ENCODE measurements at places on chromosomes 2 and 18. TPM values are rescaled to one million over a fixed set of nuclear protein-coding genes. Genes with fewer than 3 reads are reported as not detected.

DNA sequence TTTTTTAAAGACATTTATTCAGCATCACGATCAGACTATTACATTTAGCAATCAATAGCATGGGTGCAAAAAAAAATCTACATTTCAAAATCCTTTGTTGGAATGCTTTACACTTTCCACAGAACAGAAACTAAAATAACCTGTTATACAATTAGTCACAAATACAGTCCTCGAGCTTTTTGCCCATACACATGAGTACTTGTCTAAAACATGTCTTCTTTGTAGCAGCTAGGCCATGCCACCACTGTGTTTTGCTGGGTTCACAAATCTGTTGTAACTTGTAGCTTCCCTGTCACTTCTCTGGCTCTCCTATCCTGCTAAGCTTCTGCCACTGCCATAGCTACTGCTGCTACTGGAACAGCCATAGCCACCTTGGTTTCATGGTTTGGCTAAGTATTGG lies 24.4 kb upstream of the ADAM23 start:
- no peak for DNase-seq

DNA sequence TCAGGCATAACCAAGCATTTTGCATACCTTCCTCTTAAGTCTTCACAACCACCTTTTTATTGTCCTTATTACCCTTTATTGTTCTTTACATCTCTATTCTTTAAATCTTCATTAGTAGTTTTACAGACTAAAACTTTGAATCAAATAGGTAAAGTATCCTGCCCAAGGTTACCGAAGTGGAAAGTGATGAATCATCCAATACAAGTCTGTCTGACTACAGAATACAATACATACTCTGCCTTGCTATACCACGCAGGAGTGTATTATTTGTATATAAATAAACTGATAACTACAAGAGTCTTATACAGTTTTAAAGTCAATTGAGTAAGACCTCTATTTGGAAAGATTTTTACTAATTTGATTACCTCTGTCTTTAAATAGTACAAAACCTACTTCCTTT lies 196.0 kb downstream of the ZEB2 start:
- no peak for DNase-seq

- DNase-seq: no peak
These were observed 747.3 kb downstream of the ADCYAP1 start for GRCh38 chr18:1652018-1652417.

GRCh38 chr2:205903549-205904129 lies 182.3 kb downstream of the INO80D start:
- no peak for DNase-seq

DNA sequence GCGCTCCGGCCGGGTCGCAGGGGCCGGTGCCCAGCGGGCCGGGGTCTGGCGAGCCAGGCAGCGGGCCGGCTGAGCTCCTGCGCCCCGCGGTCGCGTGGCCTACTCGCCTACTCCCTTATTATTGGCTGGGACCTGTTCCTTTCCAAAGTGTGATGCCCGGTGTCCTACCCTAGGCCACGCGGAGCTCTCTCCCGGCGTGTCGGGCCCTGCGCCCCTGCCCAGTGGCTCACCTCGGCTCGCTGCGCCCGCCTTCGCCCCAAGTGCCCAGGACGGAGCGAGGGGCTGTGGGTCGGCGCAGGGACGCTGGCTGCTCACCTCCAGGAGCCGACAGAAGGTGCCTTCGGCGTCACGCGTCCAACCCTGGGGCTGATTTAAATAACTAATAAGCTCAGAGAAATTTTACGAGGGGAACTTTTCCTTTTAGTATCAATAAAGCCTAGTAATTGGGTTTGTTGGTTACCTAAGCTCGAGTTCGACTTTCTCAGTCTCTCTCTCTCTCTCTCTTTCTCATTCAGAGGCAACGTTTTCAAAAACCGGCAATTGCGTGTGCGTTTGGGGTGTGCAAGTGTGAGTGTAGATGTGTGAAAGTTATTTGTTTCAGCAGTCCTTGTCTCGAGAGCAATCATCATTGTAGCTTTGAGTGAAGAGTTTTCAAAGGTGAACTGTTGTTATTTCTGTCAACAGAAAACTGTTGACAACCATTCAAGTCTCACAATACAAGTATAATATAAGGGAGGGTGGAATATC lies 7.0 kb upstream of the SATB2 start:
- DNase-seq: no peak

DNA sequence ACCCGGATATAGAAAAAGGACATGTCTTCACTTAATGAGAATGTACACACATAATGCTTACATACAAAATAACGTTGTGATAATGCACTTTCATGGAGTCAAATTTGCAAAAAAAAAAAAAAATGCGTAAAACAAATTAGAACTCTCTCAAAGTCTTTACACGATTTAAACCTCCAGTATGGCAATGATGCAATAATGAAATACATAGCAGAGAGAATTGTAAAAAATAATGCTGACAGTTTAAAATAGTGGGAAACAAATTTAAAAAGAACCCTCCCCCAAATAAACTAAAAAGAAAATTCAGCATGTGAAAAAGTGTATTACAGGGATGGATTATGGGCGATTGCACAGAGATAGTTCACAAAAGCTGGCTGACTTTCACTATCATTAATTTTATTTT lies 46.6 kb upstream of the FHL2 start:
- no peak for DNase-seq

- no peak for DNase-seq
These were observed 26.6 kb upstream of the IHH start for GRCh38 chr2:219087361-219087760.

DNA sequence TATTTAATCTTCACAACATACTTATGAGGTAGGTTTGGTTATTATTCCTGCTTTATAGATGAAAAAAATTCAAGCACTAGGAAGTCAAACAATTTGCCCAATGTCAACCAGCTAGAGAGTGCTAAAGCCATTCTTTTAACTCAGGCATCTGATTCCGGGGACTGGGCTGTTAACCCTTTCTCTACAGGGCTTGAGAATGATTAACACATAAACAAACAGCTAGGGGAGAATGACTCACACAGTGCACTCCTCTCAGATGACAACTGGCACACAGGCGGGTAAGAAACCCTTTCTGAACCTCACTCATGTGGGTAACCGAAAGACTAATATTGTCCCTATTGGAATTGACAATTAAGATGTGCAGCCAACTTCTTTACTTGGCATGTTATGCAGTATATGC lies 86.3 kb upstream of the FSHR start:
- no peak for DNase-seq

GRCh38 chr18:23932385-23933067 lies 82.0 kb upstream of the TTC39C start:
- no peak for DNase-seq

GRCh38 chr2:140061240-140061639 lies 1281.0 kb upstream of the NXPH2 start:
- DNase-seq: no peak

- peak; percentile 63 for DNase-seq
These were observed 16.5 kb upstream of the TGFA start for GRCh38 chr2:70570041-70570661.

- no peak for DNase-seq
These were observed 258.9 kb upstream of the TRIB2 start for GRCh38 chr2:12457831-12458230.

DNA sequence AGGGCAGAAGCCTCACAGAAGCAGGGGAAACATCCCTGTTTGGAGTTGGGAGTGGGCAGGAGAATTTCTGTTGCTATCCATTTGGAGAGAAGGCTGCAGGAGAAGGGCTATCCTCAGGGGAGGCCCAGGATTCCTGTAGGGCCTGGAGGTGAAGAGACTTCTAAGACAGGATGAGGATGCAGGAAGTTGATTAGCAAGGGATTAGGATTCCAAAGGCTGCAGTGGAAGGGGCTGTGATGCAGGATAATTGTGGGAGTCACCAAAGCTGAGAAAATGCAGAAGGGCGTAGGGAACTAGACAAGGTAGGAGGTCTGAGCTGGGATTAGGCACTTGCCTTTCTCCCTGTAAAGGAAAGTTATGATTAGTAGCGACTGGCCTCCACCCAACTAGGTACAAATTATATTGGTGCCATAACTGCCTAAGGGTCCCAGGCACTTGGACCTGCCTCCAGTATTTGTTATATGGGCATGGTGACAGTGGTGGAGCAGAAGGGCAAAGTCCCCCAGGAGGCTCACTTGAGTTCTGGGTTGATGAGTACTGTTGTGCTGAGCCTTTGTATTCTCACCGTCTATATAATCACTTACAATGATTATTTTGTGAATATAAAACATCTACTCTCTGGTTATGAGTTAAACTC lies 96.4 kb upstream of the MSTN start:
- DNase-seq: no peak

DNA sequence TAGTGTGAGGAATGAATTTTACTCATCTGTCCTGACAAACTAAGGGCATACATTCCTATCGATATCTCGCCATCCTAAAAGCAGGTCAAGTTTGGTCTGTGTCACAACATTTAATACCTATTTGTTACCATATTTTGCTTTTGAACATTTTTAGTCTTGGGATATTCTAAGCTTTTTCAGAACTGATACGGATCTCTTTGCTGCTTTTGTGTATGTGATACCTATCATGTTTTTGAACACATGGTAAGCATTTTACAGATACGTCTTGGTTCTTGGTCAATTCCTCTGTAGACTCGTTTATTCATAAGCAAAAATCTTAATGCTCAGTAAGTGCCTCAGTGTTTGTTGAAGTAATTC lies 592 bp downstream of the ZNF397 start:
- no peak for DNase-seq

DNA sequence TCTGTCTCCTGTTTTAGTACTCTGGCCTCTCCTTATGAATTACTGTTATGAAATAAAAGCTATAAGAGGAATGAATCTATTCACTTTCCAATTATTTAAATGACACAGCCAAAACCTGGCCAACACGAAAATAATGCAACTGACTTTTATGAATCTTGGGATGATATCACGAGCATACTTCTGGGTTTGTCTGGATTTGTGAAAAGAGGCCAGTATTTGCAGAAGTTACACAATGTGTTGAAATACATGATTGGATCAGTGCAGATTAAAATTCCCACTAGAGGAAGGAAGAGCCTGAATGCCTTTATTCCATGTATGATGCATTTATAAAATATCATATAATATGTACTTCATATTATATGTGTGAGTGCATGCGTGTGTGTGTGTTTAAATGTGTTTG lies 418.2 kb downstream of the GRB14 start:
- no peak for DNase-seq

DNA sequence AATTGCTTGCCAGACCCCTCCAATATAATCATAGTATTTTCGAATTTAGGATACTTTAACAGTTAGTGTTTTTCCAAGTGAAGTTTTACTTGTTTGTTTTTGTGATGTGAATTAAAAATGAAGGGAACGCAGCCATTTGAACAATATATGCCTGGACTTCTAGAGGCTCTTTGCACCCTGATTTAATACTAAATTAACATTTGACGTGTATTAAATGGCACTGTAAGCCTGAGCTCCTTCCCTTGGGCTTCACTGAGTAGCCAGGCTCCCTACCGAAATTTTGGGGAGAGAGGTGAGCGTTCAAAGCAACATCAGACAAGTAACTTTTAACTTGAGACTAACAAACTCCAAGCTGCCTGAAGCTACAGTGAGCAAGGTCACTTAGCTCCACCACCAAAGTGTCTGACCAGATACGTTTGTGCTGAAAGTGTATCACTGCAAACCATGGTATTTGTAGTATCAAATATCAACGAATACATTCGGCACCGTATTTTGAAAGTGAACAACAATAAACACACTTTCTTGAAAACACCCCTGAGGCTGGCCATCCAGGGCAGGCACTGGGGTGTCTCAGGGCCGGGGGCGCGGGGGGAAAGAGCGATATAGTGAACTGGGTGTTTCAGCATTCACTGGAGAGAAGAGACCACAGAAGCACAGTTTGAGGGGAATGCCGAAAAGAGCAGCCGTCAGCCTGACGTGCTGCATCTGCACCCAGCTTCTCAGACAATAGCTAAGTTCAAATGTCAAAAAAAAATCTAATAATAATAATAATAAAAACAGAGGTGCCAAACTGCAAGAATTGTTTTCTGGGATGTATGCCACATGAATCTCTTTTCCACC lies 7.7 kb upstream of the POU3F3 start:
- DNase-seq: no peak

RAB27B gene
- 12.7 TPM for total RNA-seq

MBOAT2 gene
- 45.3 TPM for total RNA-seq

LYPD1 gene
- total RNA-seq: 10.3 TPM

FSIP2 gene
- total RNA-seq: 0.22 TPM

AQP12B gene
- total RNA-seq: not detected

Measured in PC-9 (cell line).